ENCODE measurements at places on chromosomes 2 and 18. TPM values are rescaled to one million over a fixed set of nuclear protein-coding genes. Genes with fewer than 3 reads are reported as not detected.

Gene CFC1B
- not detected for total RNA-seq

Gene VIL1
- total RNA-seq = not detected

Gene MYL1
- total RNA-seq = not detected

Gene PTH2R
- 0.33 TPM for total RNA-seq

Gene TM4SF20
- total RNA-seq = 0.57 TPM

Gene LOXL3
- total RNA-seq = 11.9 TPM

Gene PSMG2
- total RNA-seq = 58.0 TPM

Gene RIT2
- total RNA-seq = not detected

Gene LYG1
- total RNA-seq = 0.09 TPM

Gene PCARE
- under 0.01 TPM for total RNA-seq

Gene SULT1C2
- 0.27 TPM for total RNA-seq

Gene HOXD13
- not detected for total RNA-seq

Gene EFHD1
- total RNA-seq = 0.45 TPM

Gene CCDC74A
- total RNA-seq = 15.1 TPM

Gene ADAM23
- total RNA-seq = 7.8 TPM

Gene ABHD3
- 1.1 TPM for total RNA-seq

Gene AQP12B
- total RNA-seq = not detected

Gene CHRND
- total RNA-seq = not detected

Gene DCAF17
- 34.7 TPM for total RNA-seq

Gene COLEC12
- total RNA-seq = 109 TPM

Gene ATP6V1B1
- total RNA-seq = 0.09 TPM

Gene CD226
- 0.99 TPM for total RNA-seq

Gene CCDC68
- 7.4 TPM for total RNA-seq

Gene SCYGR4
- total RNA-seq = not detected

Gene TMEM200C
- total RNA-seq = 0.33 TPM

Gene CYP26B1
- 2.5 TPM for total RNA-seq

Gene CABYR
- 7.3 TPM for total RNA-seq

Gene SP5
- total RNA-seq = not detected

Gene VWC2L
- total RNA-seq = not detected

Gene TRIM54
- not detected for total RNA-seq

Gene DYNC2LI1
- total RNA-seq = 27.4 TPM

Gene SRD5A2
- not detected for total RNA-seq

Gene GAREM1
- 5.5 TPM for total RNA-seq

Gene FZD7
- total RNA-seq = 35.8 TPM

Gene SFTPB
- 0.09 TPM for total RNA-seq

Gene CXCR1
- not detected for total RNA-seq

Gene TBR1
- not detected for total RNA-seq

Gene CPO
- not detected for total RNA-seq

Gene MARCHF4
- total RNA-seq = 0.57 TPM

Gene SLC14A1
- 5.6 TPM for total RNA-seq

Gene CD8B
- not detected for total RNA-seq

Gene MATN3
- 1.1 TPM for total RNA-seq

Gene MERTK
- total RNA-seq = 0.65 TPM

Gene ACVR1C
- total RNA-seq = 0.63 TPM

Gene KIF5C
- not detected for total RNA-seq

Gene ALPG
- total RNA-seq = not detected

Gene LAMA1
- total RNA-seq = 30.1 TPM

Gene DNER
- not detected for total RNA-seq

Gene IAH1
- 51.7 TPM for total RNA-seq

Gene ANO7
- total RNA-seq = 1.1 TPM

Gene CCDC148
- total RNA-seq = 9.1 TPM

Gene EPG5
- total RNA-seq = 14.6 TPM

Gene LRRTM4
- total RNA-seq = 1.5 TPM

Gene CFC1
- not detected for total RNA-seq

Gene RAB27B
- total RNA-seq = 1.7 TPM

Gene CIB4
- total RNA-seq = not detected

Gene WDR12
- 28.1 TPM for total RNA-seq

Gene PKDCC
- total RNA-seq = 57.8 TPM

Gene DSC1
- 0.25 TPM for total RNA-seq

Gene ZNF396
- 2.0 TPM for total RNA-seq
